Activated gamma-delta T cell treated with anti-CD3 and anti-CD28 coated beads, Interleukin-2, amount 50 U/mL, for 16 hours (primary cell): ENCODE measurements at places on chromosomes 7 and 10.

DNA sequence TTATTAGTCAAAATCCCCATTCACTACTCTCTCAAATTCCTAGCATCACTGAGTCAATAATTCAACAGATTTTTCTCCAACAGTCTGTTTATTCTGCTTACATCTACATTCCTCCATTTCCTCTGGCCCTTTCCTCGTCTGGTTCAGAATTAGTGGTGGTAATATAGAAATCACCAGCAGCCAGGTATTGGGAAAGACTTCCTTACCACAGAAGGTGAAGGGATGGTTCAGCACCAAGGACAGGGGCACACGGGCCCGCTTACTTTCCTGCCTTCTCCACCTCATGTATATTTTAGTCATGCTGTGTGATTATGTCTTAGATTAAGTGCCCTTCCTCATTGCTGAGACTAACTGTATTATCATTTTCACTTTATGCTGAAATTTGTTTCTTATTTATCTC is 70.4 kb upstream of the APBB1IP start:
- no peak for DNase-seq

GRCh38 chr7:90763108-90763507 is 167.0 kb downstream of the CDK14 start:
- DNase-seq: no peak

DNA sequence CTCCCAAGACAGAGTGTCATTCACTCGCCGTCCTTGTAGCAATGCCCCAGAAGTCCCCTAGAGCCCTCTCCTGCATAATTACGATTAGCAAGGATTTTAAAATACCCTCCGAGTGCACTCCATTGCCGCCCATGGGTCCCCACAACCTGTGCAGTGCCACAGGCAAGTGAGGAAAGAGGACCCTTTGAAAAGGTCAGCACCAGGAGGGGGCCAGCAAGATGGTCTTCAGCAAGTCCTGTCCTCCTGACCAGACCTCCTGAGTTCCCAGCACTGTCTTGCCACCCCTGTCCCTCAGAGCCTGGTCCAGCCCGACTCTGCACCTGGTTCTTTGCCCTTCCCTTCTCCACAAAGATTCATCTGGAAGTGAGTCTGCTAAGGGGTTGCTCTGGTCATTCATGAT is 32.1 kb downstream of the CLRN3 start:
- DNase-seq: no peak

- no peak for DNase-seq
Observed at GRCh38 chr10:75143353-75143752, 31.9 kb downstream of the SAMD8 start.

DNA sequence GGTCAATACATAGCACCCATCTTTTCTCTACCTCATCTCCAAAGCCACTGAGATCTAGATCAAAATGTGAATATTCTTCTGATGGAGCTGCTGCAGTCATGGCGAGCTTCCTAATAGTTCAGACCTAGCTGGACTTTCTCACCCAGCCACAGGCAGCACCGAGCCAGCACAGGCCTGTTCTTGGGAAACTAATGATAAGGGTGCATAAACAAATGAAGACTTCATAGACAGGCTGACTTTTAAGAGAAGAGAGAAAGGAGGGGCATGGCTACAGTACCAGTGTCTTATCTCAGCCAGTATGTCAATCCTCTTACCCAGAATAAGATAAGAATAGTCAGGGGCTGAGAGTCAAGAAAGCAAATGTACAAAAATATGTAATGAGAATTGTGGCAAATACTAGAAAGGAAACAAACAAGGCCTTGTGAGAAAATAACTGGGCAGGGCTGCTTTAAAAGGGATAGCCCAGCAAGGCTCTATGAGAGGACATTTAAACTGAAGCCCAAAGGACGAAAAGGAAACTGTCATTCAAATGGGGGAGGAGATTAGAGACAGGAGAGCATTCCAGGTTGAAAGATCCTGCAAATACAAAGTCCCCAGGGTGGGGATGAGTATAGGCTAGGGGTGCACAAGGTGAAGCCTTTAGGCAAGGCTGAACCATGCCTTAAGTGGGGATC is 21.8 kb upstream of the CDK14 start:
- no peak for DNase-seq

DNA sequence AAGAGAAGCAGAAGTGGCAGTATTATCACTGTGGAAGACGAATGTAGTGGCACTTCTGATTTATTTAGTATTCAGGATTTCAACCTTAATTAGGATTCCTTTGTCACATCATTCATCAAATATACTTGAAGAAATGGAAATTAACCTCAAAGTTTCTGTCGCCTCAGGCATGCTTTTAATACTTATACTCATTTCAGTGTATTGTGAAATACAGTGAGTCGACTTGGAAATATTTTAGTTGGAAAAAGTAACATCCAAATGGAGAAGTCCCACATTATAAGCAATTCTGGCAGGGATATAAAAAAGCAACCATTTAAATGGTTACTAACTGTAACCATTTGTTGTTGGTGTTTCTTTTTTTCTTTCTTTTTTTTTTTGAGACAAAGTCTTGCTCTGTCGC is 648.8 kb downstream of the ARL4A start:
- no peak for DNase-seq

- DNase-seq: no peak
Observed at GRCh38 chr7:39720586-39720985, 97.2 kb downstream of the RALA start.

GRCh38 chr10:71023704-71024283 is 135.4 kb upstream of the PCBD1 start:
- DNase-seq: no peak

GRCh38 chr7:145665499-145666258 is 450.9 kb upstream of the CNTNAP2 start:
- DNase-seq: no peak

DNA sequence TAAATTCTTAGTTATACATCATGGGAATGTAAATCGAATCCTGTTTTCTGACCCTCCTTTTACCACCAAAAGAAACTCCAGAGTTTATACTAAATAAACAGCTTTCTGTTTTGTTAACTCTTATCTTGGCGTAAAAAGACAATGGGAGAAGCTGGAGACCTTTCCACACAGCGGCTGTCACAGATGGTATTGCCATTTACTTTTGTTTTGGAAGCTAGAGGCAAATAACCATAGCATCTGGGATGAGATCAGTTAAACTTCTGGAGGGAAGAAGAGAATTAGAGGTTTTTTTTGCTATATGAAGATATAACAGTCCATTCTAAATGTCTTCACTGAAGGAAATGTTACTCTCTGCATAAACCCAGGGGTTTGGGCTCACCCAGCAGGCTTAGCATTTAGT is 258.9 kb downstream of the REEP3 start:
- DNase-seq: no peak

DNA sequence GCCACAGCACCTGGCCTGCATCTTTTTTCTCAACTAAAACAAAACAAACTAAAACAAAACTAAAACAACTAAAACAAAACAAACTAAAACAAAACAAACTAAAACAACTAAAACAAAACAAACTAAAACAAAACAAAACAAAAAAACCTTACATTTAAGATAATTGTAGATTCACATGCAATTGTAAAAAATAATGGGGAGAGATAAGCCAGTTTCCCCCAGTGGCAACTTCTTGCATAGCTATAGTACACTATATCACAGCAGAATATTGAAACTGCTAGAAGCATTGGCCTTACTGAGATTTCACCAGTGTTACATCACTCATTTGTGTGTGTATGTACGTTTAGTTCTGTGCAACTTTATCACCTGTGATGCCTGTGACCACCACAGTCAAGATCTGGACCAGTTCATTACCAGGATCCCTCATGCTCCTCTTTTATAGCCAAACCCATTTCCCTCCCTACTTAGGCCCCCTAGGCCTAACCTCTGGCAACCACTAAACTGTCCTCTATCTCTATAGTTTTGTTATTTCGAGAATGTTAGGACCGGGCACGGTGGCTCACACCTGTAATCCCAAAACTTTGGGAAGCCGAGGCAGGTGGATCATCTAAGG is 9.3 kb downstream of the FXYD4 start:
- DNase-seq: no peak

DNA sequence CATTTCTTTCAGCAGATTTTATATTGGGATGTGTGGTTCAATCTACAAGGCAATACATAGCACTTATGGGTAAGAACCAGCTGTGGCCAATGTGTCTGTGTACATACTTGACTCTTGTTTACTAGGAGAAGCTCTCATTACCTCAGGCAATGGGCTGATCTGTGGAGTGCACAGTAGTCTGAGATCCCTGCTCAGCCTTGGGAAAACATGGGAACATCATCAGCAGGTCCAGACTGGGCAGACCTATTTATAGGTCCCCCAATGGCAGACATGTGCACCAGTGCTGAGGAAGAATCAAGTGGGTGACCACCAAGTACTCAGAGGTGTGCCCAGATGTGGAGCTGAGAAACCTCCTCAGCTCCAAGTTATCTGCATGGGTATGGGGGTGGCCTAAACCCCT is 349.7 kb downstream of the KIF20B start:
- DNase-seq: no peak

DNA sequence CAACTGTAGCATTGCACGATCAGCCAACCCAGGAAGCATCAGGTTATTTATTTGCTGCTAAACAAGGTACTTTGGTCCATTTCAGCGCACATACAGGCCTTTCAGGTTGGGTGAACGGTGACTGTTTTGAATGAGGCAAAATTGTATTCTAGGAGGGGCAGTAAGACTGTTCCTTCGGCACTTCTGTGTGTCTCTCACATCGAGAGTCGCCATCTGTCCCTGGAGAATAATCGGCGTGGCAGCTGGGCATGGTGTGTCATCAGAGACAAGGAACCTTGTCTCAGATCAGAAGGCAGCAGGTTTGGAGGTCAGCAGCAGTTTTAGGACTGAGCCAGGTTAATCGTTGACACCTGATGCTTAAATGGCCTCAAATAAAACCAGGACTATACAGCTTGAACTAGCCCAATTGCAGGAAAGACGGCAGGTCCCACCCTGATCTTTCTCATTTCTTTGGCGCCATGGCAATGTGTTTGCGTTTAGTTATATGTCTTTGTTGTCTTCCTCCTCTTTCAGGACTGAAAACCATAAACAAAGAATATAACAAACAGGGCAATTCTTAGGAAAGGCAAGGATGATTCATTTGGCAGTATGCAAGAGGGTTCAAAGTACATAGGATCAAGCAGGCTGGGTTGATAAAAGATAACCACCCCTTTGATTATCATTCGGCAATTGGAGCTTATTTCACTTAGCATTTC is 92.0 kb upstream of the PRR15 start:
- DNase-seq: no peak

GRCh38 chr7:155427411-155428038 is 30.4 kb upstream of the EN2 start:
- DNase-seq: no peak

- no peak for DNase-seq
Observed at GRCh38 chr10:96747734-96748550, 27.6 kb upstream of the PIK3AP1 start.

- DNase-seq: no peak
Observed at GRCh38 chr7:47380325-47381133, 201.4 kb downstream of the TNS3 start.

DNA sequence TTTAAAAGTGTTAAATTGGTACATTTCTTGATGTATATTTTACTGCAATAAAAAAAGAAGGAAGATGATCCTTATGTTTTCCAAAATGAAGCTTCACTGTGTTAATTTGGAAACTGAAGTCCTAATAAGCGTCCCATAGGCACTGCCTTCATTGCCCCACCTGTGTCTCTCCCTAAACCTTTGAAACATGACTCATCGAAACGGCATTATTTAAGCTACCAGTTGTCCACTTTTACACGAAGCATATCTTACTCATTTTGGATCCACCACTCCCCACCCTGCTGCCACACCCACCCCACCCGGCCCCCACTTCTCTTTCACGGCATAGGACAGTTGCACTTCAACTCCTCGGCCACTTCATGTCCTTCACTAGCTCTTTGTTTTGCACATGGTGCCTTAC is 85.5 kb downstream of the KIAA1549 start:
- no peak for DNase-seq

DNA sequence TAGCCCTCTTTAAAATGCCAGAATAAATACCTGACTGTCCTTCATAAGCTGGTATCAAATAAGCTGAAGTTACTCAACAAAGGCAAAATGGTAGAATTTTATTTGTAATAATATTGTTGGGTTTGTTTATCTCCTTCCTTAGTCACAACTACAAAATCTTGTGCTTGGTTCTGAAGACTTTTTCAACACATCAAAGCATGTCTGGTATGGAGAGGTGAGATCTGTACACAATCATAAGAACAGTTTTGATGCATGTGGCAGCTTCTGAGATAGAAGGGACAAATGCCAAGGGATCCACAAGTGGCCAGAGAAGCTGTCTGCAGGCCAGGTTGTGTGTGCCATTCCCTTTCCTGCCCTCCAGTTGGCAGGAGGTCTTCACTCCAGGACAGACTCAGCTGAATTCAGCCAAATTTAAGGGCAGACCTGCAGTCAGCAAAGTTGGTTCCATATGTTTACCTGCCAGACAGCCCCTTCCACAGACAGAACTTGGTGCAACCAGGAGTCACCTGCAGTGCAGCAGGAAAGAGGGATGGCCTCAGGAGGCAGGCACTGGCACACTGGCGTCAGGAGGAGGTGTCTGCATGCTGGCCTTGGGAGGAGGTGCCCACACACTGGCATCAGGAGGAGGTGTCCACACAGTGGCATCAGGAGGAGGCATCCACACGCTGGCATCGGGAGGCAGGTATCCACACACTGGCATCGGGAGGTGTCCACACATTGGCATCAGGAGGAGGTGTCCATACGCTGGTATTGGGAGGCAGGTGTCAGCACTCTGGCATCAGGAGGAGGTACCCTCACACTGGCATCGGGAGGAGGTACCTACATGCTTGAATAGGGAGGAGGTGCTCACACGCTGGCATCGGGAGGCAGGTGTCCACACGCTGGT is 93.1 kb upstream of the IKZF1 start:
- no peak for DNase-seq

DNA sequence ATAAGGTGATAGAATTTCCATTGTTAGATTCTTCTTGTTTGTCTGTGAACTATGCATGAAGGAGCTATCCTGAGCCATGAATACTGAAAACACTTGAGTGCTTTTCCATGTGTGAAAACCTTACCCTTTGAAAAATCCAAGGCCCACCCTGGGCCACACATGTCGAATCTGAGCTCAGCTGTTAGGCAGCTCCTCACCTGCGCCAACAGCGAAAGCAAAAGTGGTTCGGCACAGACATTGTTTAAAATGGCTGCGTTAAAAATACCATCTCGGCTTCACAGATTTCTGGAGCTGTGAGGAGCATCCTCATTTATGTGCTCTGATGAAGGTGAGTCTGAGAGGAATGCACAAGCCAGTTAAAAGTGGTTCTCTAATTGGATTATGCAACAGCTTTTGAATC is 137.7 kb downstream of the NEUROD6 start:
- no peak for DNase-seq

DNA sequence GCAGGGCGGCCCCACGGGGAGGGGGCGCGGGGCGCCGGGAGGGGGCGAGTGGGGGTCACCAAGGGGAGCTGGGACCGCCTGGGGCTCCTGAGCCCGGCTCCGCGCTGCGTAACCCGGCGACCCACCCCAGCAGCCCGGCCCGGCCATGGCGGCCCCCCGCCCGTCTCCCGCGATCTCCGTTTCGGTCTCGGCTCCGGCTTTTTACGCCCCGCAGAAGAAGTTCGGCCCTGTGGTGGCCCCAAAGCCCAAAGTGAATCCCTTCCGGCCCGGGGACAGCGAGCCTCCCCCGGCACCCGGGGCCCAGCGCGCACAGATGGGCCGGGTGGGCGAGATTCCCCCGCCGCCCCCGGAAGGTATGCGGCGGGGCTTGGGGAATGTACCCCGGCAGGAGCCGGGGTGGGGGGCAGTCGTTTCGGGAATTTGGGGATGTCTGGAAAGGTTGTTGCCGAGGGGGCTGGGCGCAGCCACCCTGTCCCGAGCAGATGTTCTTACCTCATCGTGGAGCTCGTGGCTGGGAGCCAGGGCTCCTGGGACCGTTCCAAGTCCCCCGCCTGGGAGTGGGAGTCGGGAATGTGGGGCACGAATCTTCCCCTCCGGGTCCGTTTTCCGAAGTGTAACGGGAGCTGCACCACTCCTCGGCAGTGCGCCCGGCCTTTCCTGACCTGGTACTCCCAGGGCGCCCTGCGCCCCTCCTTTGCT is 431 bp downstream of the ZYX start:
- no peak for DNase-seq
